ENCODE measurements at places on chromosomes 7 and 10.

- DNase-seq = no peak
Observed at GRCh38 chr10:697097-697875, 7.8 kb upstream of the DIP2C start.

GRCh38 chr10:118734475-118734874 is 20.3 kb downstream of the CACUL1 start:
- DNase-seq = no peak

GRCh38 chr10:117946525-117947070 is 100.1 kb downstream of the RAB11FIP2 start:
- peak; percentile 82 for DNase-seq

DNA sequence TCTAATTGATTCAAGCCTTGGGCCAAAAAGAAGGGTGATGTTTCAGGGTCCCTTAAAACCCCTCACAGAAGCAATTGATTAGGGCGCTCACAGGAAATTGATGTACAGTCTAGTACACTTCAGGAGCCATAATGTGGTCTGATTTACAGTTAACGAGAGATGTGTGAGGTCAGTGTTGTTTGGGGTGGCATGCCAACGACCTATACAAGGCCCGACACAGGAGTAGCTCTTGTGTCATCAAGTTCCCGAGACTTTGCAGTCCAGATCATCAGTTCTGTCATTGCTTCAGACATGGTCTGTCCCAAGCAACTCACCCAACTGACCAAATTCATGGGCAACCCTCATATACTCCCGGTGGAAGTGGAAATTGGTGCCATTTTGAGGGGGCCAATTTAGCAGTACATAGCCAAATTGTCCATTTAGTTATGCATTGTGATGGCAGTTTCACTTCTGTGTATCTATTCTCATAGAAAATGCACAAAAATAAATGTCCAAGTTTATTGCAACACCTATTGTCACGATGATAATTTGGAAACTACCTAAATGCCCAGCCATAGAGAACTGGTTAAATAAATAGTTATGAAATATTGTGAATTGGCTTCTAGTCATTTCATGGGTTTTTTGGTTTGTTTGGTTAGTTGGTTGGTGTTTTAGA is 18.0 kb upstream of the ARID5B start:
- no peak for DNase-seq

DNA sequence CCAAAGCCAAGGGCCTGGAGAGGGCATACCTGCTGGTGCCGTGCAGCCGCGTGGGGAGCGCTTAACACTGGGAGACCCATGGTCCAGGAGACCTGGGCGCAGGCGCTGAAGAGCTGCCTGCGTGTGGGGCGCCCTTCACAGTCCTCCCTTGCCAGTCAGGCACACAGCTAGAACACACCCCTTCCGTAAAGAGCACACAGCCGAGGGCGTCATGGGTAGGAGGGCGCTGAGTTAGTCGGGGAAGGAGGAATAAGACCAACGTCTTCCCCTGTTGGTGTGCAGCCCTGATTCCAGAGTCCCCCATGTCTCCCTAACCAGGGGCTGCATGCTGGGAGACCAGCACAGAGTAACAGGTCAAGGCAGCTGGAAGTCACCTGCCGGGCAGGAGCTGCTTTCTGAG is 273.9 kb downstream of the USP6NL start:
- DNase-seq = no peak

- peak; percentile 11 for DNase-seq
Observed at GRCh38 chr7:70208236-70209063, 610.2 kb downstream of the AUTS2 start.

DNA sequence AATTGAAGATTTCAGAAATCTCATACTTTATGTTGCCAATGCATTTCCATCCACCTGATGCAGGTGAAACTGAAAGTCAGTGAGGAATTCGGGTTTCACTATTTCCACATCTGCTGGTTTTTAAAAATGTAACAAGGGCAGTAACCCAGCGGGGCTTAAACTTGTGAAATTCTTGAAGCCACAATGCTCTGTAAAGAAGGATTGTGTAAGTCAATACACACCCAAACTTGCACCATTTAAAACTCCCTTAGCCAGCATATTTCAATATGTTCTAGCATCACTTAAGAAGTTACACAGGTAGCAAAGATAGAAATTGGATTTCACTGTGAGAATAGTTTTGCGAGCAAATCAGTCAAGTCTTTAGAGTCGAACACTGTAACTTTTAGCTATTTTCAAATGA is 386.1 kb downstream of the PLXDC2 start:
- no peak for DNase-seq

- DNase-seq = no peak
Observed at GRCh38 chr7:70701477-70701876, 430.5 kb upstream of the GALNT17 start.

- DNase-seq = peak; percentile 22
Observed at GRCh38 chr7:104950754-104951153, 63.3 kb upstream of the KMT2E start.

DNA sequence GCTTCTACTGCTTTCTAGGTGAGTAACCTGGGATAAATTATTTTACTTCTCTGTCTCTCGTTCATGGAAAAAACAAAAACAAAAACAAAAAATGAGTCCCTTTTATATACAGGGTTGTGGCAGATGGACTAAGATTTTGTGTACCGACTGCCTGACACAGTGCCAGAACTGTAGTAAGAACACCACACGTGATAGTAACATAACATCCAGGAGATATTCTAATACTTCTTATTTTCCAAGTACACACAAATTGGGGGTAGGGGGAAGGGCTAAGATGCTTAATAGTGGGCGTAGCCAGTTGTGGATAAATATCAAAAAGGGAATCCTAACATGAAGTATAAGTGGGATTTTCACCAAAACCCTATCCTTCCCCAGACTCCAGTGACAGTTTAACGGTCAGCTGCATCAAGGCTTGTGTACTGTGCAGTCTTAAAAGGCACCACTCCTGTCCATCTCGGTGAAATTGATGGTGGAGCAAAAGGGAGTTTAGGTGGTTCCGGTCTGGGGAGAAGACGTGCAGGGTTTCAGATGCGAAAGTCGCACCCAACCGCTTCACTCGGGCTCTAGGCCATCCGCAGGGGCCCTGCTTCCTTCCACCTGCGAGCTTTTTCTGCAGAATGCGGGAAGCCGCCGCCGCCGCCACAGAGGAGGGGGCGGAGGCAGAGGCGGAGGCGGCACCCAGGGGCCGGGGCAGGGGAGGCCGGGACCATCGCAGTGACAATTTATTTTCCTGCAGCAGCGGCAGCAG is at the start of gene STAMBPL1:
TSS of gene STAMBPL1 (plus strand) at position 712 of the 748 bp plus-strand sequence. CDS start 21,464 bp downstream, outside the sequence.
- DNase-seq = no peak

DNA sequence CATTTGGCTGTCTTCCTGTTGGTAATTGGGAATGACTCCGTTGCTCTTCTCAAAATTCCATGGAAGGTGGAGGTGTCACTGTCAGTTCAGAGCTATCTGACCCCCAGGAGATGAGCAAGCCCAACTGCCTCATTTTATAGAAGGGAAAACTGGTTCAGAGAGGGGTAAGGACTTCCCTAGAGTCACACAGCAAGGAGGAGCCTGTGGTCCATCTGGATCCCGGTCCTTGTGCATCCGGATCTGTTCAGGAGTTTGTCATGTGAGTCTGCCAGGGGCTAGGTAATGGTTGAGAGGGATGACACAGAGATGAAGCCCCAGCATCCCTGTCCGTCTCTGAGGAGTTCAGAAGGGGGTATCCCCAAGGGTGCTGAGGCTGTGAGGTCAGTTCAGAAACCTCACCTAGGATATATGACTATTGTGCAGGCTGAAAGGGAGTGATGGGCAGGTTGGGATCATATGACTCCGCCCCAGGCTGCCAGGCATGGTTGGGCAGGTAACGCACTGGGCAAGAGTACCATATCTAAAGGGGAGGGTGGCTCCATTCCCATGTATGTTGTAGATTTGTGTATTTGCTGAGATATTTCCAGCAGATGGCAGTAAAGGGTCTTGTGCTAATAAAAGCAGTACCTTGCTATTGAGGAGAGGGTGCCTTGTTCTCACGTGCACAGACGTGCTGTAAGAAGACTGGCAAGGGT is 16.0 kb upstream of the SLC29A3 start:
- DNase-seq = peak; percentile 42

- no peak for DNase-seq
Observed at GRCh38 chr10:494556-494955, 194.9 kb downstream of the DIP2C start.
